ENCODE measurements at places on chromosomes 5 and 9.
A peak's percentile ranks its signal among the peaks of the same experiment; 100 is the strongest.

GRCh38 chr5:55865831-55866230 lies 14.7 kb downstream of the IL31RA start:
- DNase-seq = no peak

DNA sequence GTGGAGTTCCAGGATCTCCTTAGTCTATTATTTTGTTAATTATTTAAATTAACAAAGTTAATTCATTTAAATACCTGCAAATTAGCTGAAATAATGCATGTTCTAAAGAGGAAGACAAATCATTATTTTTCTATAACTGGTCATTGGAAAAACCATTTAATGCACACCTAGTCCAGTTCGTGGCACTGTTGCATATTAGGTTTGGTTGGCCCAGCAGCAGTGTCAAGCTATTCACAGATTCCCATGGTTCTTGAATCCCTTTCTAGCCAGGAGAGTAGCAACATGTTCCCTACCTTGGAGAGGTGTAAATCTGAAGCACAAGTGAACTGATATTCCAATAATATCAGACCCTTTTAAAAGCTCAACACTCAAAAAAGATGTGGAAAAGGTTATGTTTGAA lies 155.2 kb downstream of the TMEM161B start:
- no peak for DNase-seq

GRCh38 chr9:69317081-69317480 lies 7.9 kb upstream of the ENTREP1 start:
- DNase-seq = peak; percentile 88

- peak; percentile 19 for DNase-seq
Measured at GRCh38 chr9:4333787-4334186, 33.9 kb upstream of the GLIS3 start.

GRCh38 chr9:125920402-125920801 lies 173.2 kb downstream of the PBX3 start:
- DNase-seq = no peak

DNA sequence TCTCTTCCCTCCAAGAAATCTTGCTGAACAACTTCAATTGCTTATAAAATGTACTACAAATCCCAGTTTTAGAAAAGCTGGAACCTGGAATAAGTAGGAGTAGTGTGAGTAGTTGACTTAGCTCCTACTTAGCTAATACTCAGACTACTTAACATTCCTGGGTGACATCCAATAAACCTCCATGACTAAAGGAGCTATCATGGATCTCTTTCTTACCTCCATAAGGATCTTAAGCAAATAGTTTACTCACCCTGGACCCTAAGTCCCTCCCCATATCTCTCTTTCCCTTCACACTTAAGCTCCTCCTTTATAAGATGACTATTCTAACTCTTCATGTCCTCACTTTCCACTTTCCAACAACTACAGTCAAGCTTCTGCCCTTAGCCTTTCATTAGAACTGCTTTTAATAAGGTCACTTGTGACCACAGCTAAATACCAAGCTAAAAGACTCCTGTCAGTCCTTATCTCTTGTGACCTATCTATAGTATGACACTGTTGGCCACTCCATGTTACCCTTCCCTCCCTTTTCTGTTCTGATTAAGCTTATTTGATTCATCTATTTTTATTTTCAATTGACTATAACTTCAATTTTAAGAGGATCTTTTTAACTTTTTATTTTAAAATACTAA lies 194.9 kb downstream of the RFX3 start:
- no peak for DNase-seq

DNA sequence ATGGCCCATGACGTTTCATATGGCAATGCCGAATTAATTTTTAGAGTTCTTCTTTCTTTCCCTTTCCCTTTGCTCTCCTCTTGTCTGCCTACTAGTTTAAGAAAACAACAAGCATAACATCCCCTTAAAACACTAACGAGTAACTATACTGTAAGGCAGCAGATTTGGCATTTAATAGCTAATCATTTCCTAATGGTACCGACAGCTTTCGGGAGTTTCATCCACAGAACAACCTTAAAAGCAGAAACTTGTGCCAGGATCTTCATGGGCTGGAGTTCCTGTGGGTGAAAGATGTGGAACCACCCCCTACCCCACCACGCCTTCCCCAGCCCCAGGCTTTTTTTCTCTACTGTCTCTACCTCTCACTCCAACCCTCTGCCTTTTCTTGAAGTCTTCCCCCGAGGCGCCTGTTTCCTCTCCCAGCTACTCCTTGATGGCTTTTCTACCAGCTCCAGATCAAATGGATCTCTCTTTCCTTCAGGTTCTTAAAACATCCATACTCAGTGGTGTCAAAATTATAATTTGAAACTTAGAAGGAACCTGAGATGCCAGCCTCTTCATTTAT lies 319.5 kb downstream of the PIK3R1 start:
- no peak for DNase-seq

- no peak for DNase-seq
Measured at GRCh38 chr9:17800418-17800817, 221.6 kb downstream of the SH3GL2 start.

GRCh38 chr5:146291421-146292074 lies 47.1 kb upstream of the POU4F3 start:
- peak; percentile 79 for DNase-seq

- no peak for DNase-seq
Measured at GRCh38 chr9:69470186-69470977, 145.4 kb downstream of the ENTREP1 start.

- no peak for DNase-seq
Measured at GRCh38 chr9:121639619-121640018, 11.8 kb upstream of the DAB2IP start.

- DNase-seq = peak; percentile 62
Measured at GRCh38 chr5:149434162-149435014, 55.3 kb upstream of the IL17B start.

DNA sequence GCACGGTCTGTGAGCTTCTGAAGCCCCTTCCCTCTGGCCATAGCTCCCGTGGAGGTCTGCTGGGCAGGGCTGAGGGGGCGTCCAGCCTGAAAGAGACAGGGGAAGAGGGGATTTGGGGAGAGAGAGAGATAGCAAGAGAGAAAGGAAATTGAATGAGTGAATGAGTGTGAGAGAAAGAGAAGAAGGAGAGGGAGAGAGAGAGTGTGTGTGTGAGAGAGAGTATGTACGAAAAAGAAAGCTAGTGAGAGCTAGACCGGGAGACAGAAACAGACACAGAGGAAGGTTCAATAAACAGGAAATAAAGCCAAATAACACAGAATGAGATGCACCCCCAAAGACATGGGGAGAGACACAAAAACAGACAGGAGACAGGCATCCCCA lies 37.4 kb downstream of the PAX5 start:
- no peak for DNase-seq

- DNase-seq = no peak
Measured at GRCh38 chr5:137142764-137143605, 356.1 kb downstream of the SPOCK1 start.

DNA sequence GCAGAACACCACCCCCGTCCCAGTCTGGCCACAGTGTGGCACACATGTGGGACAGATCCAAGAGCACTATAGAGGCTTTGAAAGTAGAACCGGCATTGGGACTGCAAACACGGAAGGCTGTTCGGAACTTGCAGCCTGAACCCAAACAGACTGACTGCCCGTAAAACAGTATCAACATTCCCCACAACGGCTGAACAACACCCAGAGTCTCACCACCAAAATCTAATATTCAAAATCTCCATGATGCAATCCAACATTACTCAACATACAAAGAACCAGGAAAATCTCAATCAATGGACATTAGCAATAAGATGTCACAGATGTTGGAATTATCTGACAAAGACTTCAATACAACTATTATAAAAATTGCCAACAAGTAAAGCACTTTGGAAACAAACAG lies 82.3 kb downstream of the ROR2 start:
- no peak for DNase-seq

GRCh38 chr5:95718203-95718602 lies 12.9 kb upstream of the RHOBTB3 start:
- DNase-seq = no peak

DNA sequence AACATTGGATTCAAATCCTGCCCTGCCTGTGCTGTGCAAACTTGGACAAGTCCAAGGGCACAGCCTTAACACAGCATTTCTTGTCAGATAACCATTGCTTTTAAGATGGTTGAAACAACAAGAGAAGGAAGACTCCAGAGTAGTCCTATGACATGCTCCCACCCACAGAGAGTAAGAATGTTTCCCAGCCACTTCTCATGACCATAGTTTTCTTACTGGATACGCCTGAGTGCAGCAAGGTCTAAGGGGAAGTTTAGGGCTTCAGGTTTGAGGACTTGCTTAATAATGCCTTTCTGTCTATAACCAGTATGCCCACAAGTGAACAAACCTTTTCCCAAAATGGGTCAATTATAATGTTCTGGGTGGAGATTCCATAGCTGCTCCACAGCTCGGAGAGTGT lies 126.4 kb downstream of the SLF1 start:
- no peak for DNase-seq

- DNase-seq = peak; percentile 94
Measured at GRCh38 chr9:97237951-97238889, 69.2 kb upstream of the CCDC180 start.

GRCh38 chr5:124519396-124519795 lies 227.0 kb downstream of the ZNF608 start:
- no peak for DNase-seq

GRCh38 chr5:82494942-82495341 lies 216.8 kb upstream of the RPS23 start:
- peak; percentile 28 for DNase-seq

GRCh38 chr5:107063511-107063910 lies 607.2 kb downstream of the EFNA5 start:
- no peak for DNase-seq

DNA sequence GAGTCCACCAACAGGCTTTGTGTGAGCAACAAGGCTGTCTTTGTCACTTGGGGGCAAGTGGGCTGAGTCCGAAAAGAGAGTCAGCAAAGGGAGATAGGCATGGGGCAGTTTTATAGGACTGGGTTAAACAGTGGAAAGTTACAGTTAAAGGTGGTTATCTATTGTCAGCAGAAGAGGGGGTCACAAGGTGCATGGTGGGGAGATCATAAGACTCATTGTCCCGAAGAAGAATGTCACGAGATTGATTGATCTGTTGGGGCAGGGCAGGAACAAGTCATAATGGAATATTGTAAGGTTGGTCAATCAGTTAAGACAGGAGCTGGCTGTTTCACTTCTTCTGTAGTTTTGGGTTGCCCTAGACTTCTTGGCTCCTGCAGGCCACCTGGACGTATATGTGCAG lies 7.6 kb upstream of the HMGCS1 start:
- no peak for DNase-seq

GRCh38 chr5:87949676-87950631 lies 318.7 kb downstream of the TMEM161B start:
- no peak for DNase-seq

- DNase-seq = no peak
Measured at GRCh38 chr9:116901260-116901659, 214.2 kb downstream of the TRIM32 start.

DNA sequence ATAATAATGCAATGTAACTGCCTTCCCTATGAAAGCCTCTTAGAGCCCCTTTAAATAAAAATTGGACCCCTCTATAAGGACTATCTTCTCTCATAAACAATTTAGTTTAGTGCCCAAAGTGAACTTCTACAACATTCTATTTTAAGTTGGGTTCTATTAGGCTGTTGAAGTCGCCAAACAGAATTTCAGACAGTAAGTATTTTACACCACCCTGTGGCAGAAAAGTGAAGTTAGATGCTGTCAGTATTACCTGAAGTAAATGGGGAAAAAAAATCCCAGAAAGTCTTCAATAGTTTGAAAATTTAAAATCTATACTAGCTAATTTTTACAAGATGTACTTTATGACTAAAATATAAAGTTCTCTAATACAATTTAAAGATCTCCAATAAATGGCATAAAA lies 29.5 kb downstream of the CAAP1 start:
- DNase-seq = peak; percentile 17

Measured in DMS53 (cell line).